ENCODE measurements at places on chromosomes 16 and 17.

GRCh38 chr16:25151996-25152395 lies 40.5 kb downstream of the LCMT1 start:
- peak; percentile 34 for DNase-seq

DNA sequence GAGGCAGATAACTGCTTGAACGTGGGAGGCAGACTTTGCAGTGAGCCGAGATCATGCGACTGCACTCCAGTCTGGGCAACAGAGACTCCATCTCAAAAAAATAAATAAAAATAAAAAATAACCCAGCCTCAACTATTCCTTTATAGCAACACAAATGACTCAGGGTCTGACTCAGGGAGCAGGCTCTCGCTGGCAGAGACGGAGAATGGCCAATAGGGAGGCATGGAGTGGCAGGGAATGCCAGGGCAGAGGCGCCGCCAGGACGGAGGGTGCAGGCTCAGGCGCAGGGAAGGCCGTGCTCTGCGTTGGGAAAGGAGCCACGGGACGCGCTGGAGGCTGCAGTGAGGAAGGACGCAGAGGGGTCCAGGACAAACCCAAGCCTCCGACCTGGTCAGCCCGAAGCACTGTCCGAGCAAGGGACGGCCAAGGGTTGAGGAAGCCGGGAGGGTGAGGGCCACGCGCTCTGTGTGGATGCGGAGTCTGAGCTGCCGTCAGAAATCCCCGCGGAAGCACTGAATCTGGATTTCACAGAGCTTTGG lies 40.3 kb downstream of the PKD1 start:
- DNase-seq: no peak

DNA sequence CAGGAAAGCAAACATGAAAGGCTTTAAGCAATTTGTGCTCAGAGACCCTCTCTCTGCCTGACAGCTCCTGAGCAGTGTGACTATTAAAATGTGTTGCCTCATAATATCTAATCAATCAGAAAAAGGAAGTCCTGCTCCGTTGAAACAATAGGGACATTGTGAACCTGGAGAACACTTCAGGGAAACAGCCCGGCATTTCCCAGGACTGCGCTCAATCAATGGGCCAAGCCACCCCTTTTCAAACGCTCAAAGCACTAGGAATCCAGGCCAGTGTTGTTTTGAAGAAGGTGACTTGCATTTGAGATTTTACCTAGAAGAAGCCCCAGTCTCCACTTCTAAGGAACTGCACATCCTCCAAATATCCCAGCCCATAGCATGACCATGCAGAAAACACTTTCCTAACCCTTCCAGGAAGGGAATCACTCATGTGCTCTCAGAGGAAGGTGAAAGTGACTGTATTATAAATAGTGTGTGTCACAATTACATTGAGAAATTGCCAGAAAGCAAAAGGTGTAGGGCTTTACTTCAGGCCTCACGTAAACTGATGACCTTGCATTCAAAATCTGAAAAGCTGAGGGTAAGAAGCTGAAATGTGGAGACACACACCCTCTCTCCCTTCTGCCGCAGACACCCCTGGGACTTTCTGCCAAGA lies 19.4 kb downstream of the CDRT4 start:
- no peak for DNase-seq

DNA sequence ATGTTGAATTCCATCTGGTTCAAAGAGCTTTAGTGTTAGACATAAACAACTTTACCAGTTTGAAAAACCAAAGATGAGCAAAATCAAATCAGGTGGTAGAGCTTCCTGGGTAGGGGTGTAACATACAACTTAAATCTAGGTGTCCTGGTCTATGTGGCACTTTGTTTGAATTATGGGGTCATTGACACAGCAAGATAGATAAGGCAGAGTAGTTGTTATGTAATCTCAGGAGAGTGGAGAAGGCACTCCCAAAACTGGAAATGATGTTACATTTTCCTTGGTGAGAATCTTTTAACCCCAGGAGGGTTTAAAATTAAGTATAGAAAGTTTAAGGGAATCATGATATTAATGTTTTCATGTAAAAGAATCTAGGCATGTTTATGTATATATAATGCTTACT lies 31.9 kb downstream of the CCDC42 start:
- no peak for DNase-seq

DNA sequence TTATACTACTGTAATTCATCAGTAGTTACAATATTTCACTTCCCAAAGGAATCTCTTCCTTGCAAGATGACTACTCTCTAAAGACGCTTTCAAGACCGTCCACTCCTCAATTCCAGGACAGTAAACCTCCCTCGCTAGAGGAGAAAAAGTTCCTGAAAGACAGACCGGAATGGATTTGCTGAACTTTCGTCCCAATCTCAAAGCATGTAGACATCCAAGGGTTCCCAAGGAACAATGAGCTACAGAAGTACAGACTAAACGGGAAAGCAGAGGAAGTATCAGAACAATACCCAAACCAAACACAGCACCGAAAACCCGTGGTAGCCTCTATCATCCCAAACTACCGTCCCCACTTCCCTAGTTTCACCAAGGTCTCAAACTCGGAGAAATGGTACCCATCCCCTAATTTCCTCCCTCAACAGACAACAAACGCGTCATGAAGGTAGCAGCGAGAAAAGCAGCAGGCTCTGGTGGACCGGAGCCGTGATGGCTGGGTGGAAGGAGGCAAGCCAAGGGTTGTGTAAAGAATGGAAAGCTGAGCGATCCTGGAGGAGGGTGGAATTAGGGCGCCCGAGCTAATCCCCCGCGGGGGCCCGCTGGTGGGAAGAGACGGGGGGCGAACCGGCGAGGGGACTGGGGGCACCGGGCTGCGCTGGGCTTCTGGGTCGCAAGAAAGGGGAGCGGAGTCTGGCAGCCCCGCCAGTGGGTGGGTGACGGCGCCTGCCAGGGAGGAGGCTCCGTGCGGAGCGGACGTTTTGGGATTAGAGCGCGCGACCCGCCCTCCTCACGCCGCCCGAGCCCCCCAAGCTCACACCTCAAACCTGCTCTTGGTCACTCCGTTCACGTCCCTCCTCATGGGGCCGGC lies 647 bp downstream of the FBXL20 start:
- peak; percentile 46 for DNase-seq

DNA sequence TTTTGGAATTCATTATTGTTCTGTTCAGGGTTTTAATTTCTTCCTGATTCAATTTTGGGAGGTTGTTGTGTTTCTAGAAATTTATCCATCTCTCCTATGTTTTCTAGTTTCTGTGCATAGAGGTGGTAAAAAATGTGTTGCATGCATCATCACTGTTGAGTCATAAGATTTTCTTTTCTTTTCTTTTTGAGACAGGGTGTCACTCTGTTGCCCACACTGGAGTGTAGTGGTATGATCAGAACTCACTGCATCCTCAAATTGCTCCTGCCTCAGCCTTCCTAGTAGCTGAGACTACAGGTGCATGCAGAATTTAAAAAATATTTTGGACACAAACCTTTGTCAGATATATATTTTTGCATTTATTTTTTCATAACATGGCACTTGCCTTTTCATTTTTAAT lies 184.8 kb downstream of the BCAS3 start:
- no peak for DNase-seq

- no peak for DNase-seq
These were observed 73.9 kb upstream of the TANC2 start for GRCh38 chr17:62892061-62892675.

DNA sequence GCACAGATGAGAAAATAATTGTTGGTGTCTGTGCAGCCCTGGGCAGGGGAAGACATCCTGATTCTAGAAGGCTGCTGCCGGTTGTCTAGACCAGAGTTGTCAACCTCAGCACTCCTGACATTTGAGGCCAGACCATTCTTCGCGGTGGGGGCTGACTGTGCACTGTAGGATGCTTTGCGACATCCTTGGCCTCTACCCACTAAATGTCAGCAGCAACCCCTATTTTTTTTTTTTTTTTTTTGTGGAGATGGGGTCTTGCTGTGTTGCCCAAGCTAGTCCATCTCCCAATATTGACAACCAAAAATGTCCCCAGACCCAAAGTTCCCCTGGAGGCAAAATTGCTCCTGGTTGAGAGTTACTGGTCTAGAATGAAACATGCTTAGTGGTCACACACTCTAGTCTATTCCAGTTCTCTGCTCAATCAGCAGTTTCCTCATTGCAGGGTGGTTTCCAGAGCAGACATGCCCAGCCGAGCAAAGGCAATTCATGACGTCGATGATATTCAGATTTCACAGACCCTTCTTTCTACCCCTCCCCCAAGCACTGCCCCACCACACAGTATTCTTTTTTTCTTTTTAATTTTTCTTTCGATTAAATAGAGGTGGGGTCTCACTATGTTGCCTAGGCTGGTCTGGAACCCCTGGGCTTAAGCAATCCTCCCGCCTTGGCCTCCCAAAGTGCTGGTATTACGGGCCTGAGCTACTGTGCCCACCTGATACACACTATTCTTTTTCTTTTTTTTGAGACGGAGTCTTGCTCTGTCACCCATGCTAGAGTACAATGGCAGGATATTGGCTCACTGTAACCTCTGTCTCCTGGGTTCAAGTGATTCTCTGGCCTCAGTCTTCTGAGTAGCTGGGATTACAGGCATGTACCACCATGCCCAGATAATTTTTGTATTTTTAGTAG lies 9.0 kb downstream of the C17orf99 start:
- DNase-seq: peak; percentile 30

GRCh38 chr17:72588561-72588960 lies 467.7 kb downstream of the SOX9 start:
- no peak for DNase-seq

DNA sequence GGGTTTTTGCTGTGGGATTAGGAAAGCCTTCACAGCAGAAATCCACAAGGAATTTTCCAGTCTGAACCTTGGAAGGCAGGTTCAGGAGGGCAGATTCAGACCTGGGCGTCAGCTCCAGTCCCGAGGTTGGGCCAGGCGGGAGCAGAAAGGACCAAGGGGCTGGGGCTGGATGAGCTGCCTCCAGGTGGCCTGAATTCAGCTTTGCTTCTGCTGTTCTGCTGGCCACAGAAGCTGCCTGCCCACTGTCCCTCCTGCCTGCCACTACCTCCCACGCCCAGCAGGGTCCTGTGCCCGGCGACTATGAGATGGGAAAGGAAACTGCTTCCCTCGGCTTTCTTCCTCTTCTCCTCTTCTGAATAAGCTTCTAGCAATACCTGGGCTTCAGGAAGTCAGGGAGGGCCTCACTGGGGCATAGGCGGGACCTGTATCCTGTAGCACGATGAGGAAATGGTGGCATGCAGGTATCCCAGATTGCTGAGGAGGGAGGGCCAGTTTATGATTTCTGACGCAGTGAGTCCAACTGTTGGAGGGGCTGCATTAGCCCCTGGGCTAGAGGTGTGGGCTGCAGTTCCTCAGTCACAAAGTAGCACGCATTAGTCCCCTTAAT lies 18.4 kb downstream of the TBX4 start:
- DNase-seq: no peak

DNA sequence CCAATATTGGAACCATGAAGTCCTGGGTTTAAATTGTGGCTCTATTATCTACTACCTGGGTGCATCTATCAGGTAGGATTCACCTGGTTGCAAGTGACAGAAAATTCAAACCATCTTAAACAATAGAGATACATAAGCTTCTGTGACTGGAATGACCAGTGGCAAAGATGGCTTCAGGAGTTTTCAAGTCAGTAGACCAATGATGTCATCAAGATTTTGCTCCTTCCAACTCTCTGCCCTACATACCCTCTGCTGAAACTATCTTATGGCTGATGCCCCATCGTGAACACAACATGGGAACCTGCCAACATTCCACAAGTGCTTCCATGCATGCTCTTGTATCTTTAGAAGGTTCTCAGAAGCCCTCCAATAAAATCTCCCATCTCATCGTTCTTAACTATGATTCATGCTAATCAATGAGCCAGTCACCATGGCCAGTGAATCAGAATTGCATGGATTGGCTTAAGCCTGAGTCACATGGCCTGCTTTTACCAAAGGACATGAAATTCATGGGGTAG lies 180.9 kb downstream of the GRIN2A start:
- no peak for DNase-seq

DNA sequence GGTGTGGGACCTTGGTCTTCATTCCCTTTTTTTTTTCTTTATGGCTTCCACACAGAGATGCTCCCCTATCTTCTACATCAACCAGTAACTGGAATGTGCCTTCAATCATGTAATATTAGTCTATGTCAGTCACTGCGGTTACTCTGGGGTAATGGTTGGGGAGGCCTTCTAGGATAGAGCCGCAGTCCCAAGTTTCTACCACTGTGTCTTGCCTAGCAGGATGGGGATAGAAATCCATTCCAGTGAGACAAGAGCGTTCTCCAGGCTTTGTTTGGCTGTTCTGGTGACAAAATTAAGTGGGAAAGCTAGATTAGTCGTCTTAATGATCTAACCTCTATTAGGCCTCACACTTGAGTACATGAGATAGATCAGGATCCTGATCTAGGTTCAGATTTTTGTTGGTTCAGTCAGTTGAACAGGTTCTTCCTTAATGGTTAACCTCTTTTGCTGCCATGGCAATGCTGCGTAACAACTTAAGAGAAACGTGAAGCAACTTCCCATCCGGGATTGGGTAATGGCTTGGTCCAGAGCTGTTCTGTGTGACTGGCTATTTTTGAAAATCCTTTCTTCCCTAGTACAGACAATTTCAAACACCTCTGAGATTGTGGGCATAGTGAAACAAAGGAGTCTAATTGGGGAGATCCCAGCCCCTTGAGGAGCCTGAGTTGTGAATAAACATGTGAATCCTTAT lies 8.7 kb downstream of the MSL1 start:
- peak; percentile 46 for DNase-seq

DNA sequence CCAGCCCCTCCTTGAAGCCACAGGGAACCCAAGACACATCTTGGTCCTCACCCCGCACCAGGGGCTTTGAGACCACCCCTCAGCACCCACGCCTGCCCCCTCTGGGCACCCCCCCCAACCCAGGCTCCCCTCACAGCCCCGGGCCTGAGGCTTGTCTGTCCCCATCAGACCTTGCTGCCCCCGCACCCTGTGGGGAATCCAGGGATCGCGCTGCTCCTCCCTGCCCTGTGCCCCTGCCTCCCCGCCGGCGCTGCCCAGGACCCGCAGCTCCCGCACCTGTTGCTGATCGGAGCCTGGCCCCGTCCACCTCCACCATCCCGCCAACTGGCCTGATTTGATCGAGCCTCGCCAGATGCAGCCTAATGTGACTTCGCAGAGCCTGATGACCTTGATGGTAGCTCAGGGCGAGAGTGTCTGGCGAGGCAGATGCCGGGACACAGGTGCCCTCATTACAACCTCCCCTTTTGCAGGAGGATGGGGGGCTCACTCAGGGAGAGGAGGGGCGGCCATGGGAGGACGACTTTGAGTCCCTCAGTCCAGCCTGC lies 29.0 kb downstream of the SLC25A10 start:
- no peak for DNase-seq

- DNase-seq: peak; percentile 16
These were observed 87.2 kb downstream of the TBC1D16 start for GRCh38 chr17:79948406-79948944.

GRCh38 chr16:52191531-52192134 lies 355.3 kb downstream of the TOX3 start:
- peak; percentile 80 for DNase-seq

GRCh38 chr16:1420111-1420539 lies 422 bp downstream of the UQCC4 start:
- DNase-seq: no peak

GRCh38 chr17:74943808-74944522 lies 8.3 kb downstream of the OTOP3 start:
- DNase-seq: no peak

- DNase-seq: no peak
These were observed 38.9 kb downstream of the KCNJ2 start for GRCh38 chr17:70208080-70208794.

- no peak for DNase-seq
These were observed 20.9 kb upstream of the FASN start for GRCh38 chr17:82118815-82119380.
